ENCODE measurements at places on chromosomes 5 and 9.

- no peak for DNase-seq
These were observed 11.6 kb downstream of the FANCC start for GRCh38 chr9:95305770-95306492.

DNA sequence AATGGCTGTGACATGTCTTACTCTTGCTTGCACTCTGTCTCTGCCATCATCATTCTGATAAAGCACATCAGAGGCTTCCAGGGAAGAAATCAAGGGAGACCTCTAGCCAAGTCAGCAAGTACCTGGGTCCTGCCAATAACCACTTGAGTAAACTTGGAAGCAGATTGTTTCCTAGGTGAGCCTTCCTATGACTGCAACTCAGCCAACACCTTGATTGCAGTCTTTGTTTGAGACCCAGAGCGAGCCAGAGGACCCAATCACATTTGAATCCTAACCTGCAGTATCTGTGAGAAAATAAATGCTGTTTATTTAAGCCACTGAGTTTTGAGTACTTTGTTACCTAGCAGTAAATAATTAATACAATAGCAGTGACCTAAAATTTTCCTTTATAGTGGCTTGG is 356.8 kb upstream of the CHD1 start:
- no peak for DNase-seq

DNA sequence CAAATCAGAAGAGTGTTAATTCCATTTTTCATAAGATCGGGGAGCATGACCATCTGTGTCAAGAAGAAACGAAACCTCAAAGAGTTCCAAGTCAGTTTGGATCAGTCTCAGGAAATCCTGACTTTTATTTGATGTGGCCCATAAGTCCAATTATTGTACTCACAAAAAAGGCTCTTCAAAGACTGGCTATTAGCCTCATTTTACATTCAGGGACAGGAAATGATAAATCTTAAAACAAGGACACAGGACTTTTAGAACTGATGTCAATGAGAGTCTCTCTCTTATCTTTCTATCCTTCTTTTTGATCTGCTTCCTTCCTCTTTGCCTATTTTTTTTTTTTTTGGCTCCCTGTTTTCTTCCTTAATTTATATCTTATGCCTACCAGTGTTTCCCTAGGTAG is 43.7 kb upstream of the SHOC1 start:
- no peak for DNase-seq

GRCh38 chr9:124215956-124216355 is 41.8 kb upstream of the NEK6 start:
- no peak for DNase-seq

DNA sequence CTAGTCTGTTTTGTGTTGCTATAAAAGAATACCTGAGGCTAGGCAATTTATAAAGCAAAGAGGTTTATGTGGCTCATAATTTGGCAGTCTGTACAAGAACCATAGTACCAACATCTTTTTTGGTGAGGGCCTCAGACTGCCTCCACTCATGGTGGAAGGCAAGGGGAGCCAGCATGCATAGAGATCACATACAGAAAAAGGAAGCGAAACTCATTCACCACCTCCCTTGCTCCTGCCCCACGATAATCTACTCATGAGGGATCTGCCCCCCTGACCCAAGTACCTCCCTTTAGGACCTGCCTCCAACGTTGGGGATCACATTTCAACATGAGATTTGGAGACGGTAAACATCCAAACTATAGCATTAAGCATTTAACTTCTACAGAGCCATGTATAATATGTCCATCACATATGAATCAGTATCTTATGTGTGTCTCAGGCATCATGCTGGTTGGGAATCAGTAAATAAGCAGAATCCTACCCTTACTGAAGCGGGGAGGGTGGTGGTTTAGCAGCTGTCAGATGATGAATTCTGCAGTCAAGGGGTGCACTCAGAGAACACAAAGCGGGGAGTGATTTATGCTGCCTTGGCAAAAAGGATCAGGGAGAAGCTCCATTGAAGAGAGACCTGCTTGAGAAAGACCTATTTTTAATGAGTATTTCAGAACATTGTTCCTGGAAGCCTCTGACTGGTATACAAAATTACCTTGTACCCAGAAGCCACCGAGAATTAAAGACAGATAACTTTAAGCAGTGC is 34.8 kb downstream of the HMGXB3 start:
- no peak for DNase-seq

All from stimulated activated CD4-positive, alpha-beta T cell treated with anti-CD3 and anti-CD28 coated beads, Interleukin-1b, Interleukin-23, amount 100 ng/mL, for 1 hour (primary cell).